ENCODE measurements at places on chromosomes 12 and 14. TPM values are rescaled to one million over a fixed set of nuclear protein-coding genes. Genes with fewer than 3 reads are reported as not detected.

DNA sequence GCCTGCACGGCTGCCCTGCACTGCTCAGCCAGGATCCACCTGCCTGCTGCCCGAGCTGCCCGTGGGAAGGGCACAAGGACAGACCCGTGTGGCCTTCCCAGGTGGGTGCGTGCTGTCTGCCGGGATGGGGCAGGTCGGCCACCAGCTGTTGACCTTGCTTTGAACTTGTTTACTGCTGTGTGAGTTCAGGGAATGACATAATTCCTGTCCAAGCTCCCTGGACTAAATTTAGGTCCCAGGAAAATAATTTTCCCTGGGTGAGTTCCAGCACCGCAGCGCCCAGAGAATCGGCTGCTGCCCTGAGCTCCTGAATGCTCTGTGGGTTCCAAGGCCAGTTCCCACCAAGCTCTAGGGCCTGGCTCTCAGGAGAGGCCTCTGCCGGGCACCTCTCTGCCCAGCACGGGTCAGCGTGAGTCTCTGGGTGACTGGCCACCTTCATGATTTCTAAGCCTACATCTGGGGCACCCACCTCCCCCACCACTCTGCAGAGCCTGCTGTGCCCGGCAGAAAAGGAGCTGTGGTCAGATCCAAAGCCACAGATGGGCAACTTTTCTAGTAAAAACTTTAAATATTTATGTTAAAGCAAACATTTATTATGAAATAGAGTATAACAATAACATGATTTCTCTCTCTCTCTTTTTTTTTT, 27.2 kb upstream of the MLXIP start:
- DNase-seq: peak; percentile 41

DNA sequence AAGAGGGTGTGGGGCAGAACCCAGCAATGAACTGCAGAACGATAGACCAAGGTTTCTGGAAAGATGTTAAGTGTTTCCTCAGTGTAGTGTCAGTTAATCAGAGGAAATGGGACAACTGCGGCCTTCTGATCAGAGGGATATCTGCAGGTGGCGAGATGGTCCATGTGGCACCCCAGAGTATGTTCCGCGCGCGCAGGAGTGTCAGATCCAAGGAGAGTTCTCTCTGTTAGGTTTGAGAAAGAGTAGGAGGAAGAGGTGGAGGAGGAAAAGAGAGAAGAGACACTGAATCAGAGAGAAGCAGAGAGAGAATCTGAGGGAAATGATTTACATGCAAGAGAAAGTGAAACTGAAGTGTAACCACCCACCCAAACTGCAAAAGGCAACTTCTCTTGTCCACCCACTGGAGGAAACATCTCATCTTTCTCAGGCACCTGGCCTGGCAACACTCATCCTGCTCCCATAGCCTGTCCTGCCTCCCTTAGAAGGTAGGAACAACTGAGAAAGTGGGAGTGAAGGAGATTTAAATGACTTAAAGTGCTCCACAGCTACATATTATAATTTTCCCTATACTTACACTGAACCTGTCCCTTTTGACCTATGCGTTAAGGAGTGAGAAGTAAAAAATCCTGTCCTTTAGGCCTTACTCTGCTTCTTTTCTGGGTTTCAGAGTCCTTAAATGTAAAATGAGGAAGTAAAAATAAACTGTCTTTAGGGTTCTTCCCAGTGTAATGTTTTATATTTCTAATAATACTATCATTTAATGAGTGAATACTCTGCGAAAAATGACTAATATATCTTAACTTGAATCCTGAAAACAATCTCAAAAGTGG, 6.8 kb upstream of the TESPA1 start:
- no peak for DNase-seq

DNA sequence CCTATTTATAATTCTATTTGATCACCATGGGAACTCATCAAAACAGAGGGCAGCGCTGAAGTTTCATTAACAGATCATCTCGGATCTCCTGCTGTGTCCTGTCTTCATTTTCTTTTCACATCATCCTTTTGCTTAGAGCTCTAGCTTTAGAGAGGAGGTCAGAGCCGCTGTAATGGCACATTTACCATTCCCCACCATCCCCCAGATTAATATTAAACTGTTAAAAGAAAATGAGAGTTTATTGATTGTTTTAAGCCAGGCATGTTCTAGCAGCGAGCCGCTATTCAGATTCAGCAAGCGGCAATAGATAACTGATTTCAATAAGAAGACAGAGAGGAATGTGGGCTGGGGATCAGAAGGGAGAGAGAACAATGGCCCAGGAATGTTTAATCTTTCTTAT, 308.8 kb downstream of the EGLN3 start:
- DNase-seq: peak; percentile 47

DNA sequence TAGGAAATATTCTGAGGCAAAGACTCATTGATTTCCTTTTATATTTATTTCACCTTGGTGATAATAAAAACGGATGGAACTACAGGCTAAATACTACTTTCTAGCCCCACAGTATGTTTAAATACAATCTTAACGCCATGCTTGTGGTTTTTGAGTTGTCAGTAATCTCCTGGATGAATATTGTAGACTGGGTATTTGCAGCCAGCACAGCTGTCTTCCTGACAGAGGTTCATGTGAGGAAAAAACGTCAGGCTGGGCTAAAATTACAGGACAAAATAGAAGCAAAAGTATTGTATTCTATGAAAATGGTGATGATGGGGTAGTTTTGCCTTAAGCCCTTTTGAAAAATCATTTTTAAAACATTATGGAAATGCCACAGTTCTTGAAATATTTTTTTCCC, 140.9 kb downstream of the CCDC91 start:
- no peak for DNase-seq

The CLBA1 gene
- total RNA-seq: 9.9 TPM

The PROX2 gene
- not detected for total RNA-seq

DNA sequence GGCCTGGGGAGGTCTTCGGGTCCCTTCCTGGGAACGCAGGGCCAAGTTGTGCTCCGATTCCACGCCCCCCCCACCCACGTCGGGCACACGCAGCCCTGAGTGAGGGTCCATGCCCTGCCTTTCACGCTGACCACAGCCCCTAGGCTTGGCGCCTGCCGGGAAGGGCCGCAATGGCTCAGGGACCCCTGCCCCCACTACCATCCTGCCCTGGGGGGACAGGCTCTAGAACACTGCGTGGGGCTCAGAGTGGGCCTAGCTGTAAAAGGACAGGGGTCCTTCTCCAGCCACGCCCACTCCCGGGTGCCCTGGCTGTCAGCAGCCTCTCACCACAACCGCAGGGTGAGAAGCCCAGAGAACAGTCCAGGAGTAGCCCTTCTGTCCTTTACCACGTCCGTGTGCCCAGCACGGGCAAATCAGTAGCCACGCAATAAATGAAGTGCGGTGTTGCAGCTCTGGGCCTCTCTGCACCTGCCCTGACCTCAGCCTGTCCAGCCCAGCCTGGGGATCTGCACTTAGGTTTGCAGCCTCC, 9.4 kb upstream of the GPR68 start:
- peak; percentile 69 for DNase-seq

- DNase-seq: no peak
Measured at GRCh38 chr14:88998027-88998426, 173.6 kb downstream of the TTC8 start.

DNA sequence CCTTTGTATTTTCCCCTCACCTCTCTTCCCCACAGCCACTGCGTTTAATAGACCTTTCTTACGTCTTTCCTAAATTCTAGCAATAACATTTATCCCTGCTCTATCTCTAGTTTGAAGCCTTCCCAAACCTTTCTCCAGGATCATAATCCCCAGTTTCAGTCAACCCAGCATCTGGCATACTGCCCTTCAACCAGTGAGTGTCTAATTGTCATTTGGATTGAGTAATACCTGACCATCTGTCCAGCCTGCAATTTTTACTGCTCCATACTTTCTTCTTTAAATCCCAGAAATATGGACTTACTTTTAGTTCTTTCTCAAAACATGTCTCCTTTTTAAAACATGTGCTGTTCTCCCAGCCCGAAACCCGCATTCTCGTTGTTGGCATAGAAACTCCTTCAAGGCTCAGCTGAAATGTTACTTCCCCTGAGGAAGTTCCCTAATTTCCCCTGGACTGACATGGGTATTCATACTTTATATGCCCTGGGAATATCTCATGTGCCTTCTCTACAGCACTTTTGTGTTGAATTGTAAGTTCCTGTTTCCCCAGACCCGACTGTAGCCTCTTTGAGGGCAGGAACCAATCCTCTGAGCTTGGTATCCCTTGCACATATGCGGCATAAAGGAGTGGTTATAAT, 65.1 kb upstream of the ETV6 start:
- DNase-seq: no peak

Data from endodermal cell (in vitro differentiated cells).